ENCODE measurements at places on chromosomes 1 and 21.

DNA sequence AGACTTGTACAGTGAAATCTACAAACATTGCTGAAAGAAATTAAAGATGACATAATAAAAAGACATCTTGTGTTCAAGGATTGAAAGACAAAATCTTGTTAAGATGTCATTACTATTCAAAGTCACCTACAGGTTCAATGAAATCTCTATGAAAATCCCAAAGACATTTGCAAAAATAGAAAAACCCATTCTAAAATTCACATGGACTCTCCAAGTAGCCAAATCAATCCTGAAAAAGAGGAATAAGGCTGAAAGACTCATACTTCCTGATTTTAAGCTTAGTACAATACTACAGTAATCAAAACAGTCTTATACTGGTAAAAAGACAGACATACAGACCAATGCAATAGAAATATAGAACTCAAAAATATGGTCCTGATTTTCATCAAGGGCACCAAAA is 78.6 kb downstream of the PCSK9 start:
- H3K4me3 ChIP-seq = no peak overlapping the region
- no peak for DNase-seq
- H3K36me3 ChIP-seq = peaks cover 3% of the 10 kb centered on the region
- no peak overlapping the region for H3K27ac ChIP-seq
- H3K27me3 ChIP-seq = no peaks in the 10 kb centered on the region
- H3K4me1 ChIP-seq = no peaks in the 10 kb centered on the region

GRCh38 chr1:18007391-18008041 is 100.1 kb upstream of the IGSF21 start:
- DNase-seq = no peak
- H3K4me1 ChIP-seq = no peaks in the 10 kb centered on the region
- H3K4me3 ChIP-seq = no peak overlapping the region
- no peak overlapping the region for H3K27ac ChIP-seq
- no peaks in the 10 kb centered on the region for H3K27me3 ChIP-seq

GRCh38 chr21:39666026-39666425 is 53.3 kb downstream of the B3GALT5 start:
- no peaks in the 10 kb centered on the region for H3K36me3 ChIP-seq
- no peak overlapping the region for H3K27ac ChIP-seq
- H3K27me3 ChIP-seq = no peaks in the 10 kb centered on the region
- H3K4me3 ChIP-seq = no peak overlapping the region

- no peaks in the 10 kb centered on the region for H3K4me1 ChIP-seq
- DNase-seq = no peak
- H3K27me3 ChIP-seq = peaks cover 27% of the 10 kb centered on the region
- H3K27ac ChIP-seq = no peak overlapping the region
Observed at GRCh38 chr1:29499104-29499650, 262.9 kb downstream of the PTPRU start.

GRCh38 chr21:41482301-41482700 is 25.7 kb downstream of the TMPRSS2 start:
- H3K36me3 ChIP-seq = no peaks in the 10 kb centered on the region
- peaks cover 28% of the 10 kb centered on the region for H3K4me1 ChIP-seq
- no peak overlapping the region for H3K4me3 ChIP-seq
- no peak for DNase-seq

GRCh38 chr1:41856944-41857285 is 61.8 kb downstream of the HIVEP3 start:
- no peak overlapping the region for H3K27ac ChIP-seq
- no peak for DNase-seq
- H3K27me3 ChIP-seq = no peaks in the 10 kb centered on the region
- H3K4me3 ChIP-seq = no peak overlapping the region
